Renal cortex interstitium (tissue), 15 donors: ENCODE measurements at places on chromosomes 2 and 18.

DNA sequence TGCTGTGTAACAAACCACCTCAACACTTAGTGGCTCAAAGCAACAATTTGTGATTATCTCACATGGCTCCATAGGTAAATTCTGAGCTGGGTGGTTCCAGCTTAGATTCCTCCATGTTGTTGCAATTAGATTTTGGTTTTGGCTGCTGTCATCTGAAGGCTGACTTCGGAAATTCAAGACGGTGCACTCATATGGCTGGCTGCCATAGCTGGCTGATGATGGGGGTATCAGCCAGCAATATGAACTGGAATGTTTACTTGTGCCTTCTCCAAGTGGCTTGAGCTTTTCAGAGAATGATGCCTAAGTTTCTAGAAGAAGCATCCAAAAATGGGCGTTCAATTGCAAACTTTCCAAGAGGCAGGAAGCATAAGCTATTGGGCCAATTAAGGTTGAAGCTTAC is 213.1 kb downstream of the GCA start:
- no peak for DNase-seq

DNA sequence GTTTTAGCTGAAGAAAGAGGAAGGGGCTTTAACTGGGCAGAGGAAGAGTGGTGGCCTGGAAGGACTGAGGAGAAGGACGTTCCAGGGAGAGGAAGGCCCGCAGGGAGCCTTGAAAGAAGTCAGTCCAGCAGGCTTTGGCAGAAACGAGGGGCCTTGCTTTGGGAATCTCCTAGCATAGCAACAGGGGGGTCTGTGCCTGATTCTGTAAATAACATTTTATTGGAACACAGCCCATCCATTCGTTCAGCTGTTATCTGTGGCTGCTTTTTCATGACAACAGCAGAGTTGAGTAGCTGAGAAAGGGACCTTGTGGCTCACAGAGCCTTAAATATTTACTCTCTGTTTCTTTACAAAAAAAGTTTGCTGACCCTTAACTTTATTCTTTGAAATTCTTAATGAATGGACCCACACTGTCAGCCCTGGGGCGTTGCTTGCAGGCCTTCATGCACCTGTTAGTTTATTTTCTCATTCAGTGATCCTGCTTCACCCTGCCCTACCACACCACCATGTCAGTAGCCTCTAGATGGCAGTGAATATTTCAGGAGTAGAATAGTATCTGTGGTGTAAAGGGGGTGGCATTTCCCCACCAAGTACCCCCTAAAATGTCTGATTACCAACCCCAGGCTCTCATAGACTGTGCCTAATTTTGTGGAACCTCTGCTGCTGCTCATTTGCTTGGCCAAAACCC is 61.0 kb downstream of the MGAT5 start:
- DNase-seq = no peak

DNA sequence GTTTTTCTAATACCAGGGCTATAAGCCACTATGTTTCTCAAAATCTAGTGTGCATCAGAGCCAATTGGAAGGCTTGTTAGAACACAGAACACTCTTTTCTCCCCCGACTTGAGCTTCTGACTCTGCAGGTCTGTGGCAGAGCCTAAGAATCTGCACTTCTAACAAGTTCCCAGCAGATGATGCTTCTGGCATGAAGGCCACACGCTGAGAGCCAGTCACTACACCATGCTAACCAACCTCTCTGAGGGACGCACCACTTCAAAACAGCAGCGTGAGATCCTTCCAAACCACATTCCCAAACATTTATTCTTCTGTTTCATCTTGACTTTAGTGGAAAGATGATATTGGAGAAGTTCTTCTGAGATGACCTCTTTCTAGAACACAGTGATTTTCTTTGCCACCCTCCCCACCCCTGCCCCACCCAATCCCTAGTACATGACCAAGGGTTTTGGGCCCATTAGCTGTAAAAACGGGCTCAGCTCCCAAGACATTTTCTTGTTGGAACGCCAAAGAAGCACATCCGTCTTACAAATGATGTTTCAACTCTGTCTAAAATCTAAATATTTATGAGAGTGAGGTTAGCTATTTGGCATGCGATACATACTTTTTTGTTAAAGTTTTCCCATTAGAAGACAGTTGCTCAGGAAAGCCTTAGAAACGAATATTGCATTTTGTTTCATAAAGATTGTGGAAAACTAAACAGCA is 391.9 kb downstream of the TMEM182 start:
- DNase-seq = no peak

DNA sequence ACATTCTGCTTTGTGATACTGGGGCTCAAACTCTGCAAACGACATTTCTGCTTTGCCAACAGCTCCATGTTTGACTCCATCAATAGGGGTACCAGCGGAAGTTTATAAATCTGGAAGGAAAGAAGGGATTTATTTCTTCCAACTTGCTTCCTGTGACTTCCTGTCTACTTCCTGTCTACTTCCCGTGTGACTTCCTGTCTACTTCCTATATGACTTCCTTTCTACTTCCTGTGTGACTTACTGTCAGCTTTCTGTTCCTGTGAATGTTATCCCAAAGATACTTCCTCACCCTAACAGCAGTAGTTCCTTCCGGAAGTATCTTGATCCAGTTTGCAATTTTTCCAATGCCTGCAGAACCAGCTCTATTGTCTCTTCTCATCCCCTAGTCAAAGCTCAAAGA is 52.0 kb upstream of the MBOAT2 start:
- no peak for DNase-seq

GRCh38 chr2:230902180-230902899 is 22.7 kb downstream of the GPR55 start:
- DNase-seq = no peak

- no peak for DNase-seq
Observed at GRCh38 chr2:64862623-64863022, 126.6 kb upstream of the SLC1A4 start.

GRCh38 chr2:16931441-16931840 is 265.8 kb upstream of the CYRIA start:
- no peak for DNase-seq

- DNase-seq = no peak
Observed at GRCh38 chr2:37871456-37872191, 53.5 kb upstream of the RMDN2 start.

GRCh38 chr2:226079196-226079595 is 679.7 kb downstream of the NYAP2 start:
- DNase-seq = no peak

GRCh38 chr2:219499058-219499307 is 292 bp downstream of the GMPPA start:
- DNase-seq = no peak

DNA sequence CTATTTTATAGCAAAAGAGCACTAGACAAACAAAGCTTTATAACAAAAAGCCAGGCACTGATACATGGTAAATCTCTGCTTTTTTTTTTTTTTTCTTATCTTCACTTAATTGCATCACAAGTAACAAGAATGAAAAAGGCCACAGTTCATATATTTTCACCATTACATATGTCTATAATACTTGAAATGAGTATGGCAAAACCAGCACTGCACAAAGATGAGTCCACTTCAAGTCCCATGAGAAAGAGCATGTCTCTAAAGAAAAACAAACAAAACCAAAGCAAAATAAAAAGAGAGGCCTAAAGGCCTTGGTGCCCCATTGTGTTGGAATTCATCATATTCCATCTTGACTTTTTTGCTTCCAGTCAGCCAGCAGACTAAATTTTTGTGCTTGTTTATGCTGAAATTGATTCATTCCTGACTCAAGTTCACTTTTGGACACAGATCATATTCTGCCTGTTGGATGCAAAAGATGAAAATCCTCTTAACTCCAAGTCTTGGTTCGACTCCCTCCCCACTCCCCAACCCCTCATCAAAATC is 264.9 kb upstream of the CCDC68 start:
- DNase-seq = no peak

DNA sequence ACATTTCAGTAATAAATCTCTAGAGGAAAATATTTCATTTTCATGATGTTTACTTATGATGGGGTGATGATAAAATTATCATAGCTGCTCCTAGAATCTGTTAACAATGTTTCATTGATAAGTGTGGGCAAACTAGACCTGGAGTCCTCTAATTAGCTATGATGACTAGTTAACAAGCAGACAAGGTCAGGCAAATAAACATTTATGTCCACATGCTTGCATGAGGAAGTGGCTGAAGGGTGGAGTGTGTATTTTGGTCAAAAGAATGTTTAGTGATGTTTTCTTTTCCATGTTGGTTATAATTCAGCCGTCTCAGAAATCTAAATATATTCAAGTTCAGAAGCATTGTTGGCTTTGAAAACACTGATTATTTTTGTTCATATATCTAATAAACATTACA is 99.9 kb upstream of the FN1 start:
- no peak for DNase-seq

DNA sequence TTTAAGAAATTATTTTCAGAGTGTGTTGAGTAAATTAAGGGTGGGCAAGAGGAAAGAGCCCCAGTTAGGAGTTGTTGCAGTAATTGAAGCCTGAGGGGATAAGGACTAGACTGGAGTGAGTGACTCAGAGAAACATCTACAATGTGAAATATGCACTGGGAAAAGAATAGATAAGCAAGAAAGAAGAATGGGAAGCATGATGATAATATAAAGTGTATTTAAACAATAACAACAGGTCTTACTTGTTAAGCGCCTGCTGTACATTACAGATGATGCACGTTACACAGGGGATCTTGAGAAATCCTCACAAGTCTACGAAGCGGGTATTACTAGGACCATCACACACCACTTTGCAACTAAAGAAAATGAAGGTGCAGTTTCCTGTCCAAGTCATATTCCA is 73.6 kb upstream of the STK17B start:
- no peak for DNase-seq

DNA sequence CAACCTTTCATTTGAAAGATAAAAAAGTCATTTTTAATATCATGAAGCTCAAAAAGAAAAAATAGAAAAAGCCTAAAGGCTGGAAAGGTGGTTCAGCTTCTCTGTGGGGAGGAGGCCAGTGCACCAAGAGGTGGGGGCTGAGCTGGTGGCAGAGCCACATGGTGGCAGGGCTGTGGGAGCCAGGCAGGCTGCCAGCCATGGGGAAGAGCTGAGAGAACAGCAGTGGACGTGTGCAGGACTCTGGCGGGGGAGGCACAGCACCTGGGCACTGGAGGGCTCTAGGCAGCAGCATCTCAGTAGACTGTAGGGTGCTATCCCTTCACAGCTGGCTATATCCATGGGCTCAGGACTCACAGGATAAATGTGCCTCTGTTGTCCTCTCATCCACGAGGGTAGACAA is 47.8 kb downstream of the STK25 start:
- no peak for DNase-seq

- DNase-seq = no peak
Observed at GRCh38 chr2:70133491-70134322, 46.4 kb downstream of the PCBP1 start.

- DNase-seq = no peak
Observed at GRCh38 chr18:74256190-74256589, 35.6 kb downstream of the CYB5A start.

DNA sequence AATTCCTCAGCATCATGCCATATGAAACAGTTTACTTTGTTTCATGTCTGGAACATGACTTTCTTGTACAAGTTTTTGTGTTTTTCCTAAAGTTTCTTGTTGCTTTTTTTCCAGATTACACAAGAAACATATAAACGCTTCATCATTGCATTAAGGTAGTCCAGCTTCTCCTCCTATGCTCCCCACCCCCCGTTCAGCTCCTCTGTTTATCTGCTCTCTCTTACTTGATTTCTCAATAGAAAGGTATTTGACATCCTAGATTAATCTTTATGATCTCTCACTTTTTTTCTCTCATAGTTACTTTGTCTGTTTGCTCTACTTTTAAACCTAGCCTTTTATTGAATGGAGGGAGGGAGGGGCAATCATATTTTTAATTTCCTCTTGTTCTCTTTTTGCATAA is 25.4 kb downstream of the SLC40A1 start:
- DNase-seq = no peak

- DNase-seq = no peak
Observed at GRCh38 chr2:240834377-240834975, 14.5 kb upstream of the KIF1A start.

GRCh38 chr18:46942646-46943045 is 25.2 kb downstream of the KATNAL2 start:
- DNase-seq = no peak

- DNase-seq = no peak
Observed at GRCh38 chr2:121304941-121305340, 19.9 kb upstream of the TFCP2L1 start.

DNA sequence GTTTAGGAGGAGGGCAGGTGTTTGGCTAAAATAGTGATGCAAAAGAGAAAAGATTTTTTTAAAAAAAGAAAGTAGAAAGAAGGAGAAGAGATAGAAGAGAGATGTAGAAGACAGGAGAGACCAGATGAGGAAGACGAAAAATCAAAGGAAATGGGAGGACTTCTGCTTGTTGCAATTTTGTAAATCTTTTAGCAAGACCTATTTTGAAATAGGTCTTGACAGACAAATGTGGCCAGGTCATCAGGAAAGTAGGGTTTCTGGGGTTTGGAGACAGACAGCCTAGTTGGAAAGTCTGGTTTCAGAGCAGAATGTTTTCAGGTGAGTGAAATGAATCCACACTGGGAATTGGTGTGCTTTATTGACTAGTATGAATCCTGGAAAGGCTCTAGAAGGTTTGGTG is 104.5 kb upstream of the CAVIN2 start:
- no peak for DNase-seq

- no peak for DNase-seq
Observed at GRCh38 chr2:111952871-111953452, 54.6 kb downstream of the MERTK start.

DNA sequence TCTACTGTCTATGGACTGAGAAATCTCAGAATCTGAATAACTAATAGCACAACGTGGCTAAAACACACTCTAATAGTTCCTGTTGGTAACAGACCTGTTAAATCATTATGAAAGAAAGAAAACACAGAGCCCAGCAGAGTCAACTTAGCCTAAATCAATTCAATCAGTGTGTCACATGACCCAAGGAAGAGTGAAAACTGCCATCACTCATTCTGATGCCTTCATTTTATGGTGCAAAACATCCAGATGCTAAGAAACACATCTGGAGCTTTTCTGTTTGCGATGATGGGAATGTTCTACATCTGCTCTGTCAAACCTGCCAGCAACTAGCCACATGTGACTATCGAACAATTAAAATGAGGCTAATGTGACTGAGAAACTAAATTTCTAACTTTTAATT is 295.7 kb upstream of the TRIB2 start:
- peak; percentile 29 for DNase-seq

- DNase-seq = no peak
Observed at GRCh38 chr2:43754180-43754579, 19.7 kb upstream of the DYNC2LI1 start.

- no peak for DNase-seq
Observed at GRCh38 chr2:51079945-51080344, 48.0 kb upstream of the NRXN1 start.

- no peak for DNase-seq
Observed at GRCh38 chr2:70403267-70404053, 101.6 kb upstream of the FAM136A start.

- DNase-seq = no peak
Observed at GRCh38 chr2:88753833-88754584, 62.5 kb downstream of the RPIA start.

- peak; percentile 93 for DNase-seq
Observed at GRCh38 chr2:73736855-73737779, at the start of gene TPRKB. Gene TPRKB (minus strand): TSS chr2:73737345. CDS start chr2:73734569, 2,776 bp downstream.

GRCh38 chr18:23137097-23137635 is 1.9 kb downstream of the CABLES1 start:
- no peak for DNase-seq
